ENCODE measurements at places on chromosomes 12 and 14.

- no peak for DNase-seq
Measured at GRCh38 chr12:53077030-53077429, 2.2 kb downstream of the SPRYD3 start.

DNA sequence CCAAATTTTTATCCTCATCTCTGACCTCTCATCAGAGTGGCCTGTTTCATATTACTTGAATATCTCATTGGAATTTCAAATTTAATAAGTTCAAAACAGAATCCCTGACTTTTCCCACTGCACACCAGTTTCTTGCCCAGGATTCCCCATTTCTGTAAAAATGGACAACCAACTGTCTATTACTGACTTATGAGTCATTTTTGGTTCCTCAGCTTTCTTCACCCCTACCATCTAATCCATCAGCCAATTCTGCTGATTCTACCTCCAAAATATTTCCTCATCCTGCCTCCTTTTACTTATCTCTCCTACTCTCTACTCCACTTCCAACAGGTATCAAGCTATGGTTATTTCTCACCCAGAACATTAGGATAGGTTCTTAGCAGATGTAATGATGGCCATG lies 44.2 kb downstream of the TMX1 start:
- DNase-seq = no peak

DNA sequence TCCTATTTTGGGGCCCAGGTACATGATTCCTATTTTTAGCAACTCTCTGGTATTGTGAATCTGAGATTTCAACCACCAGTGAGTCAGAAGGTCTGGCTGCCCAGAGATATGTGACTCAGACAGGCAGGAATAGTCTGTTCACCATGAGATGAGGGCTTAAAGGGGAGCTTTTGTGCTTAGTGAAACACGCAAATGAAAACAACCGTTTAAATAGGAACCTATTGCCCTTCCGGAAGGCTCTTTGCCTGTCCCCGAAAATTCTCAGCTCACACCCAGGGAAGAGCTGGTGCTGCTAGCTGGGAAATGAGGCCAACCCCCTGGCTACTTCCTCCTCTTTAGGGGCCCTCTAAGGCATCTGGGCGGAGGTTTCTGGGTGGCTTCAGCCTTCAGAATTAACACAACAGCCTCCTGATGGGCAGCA lies 283.6 kb downstream of the CACNA1C start:
- no peak for DNase-seq

GRCh38 chr12:26918321-26919215 lies 19.2 kb downstream of the INTS13 start:
- DNase-seq = no peak

DNA sequence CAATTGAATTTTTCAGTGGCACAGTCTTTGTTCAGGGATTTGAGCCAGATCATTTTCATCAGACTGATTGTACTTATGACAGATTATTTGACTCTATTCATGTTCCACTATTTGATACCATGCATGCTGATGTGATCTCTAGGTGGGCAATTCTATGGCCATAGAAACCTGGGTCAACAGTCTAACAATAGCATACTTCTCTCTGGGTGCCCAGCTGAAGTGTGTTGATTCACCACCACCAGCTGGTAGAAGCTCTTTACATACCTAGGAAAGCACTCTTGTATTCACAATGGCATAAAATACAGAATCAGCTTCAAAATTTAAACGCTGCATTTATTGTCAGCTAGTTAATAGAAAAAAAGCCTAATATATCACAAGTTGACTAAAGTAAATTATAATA lies 90.2 kb upstream of the TMTC2 start:
- DNase-seq = no peak

- DNase-seq = no peak
Measured at GRCh38 chr12:124174451-124175348, 120.2 kb upstream of the RFLNA start.

DNA sequence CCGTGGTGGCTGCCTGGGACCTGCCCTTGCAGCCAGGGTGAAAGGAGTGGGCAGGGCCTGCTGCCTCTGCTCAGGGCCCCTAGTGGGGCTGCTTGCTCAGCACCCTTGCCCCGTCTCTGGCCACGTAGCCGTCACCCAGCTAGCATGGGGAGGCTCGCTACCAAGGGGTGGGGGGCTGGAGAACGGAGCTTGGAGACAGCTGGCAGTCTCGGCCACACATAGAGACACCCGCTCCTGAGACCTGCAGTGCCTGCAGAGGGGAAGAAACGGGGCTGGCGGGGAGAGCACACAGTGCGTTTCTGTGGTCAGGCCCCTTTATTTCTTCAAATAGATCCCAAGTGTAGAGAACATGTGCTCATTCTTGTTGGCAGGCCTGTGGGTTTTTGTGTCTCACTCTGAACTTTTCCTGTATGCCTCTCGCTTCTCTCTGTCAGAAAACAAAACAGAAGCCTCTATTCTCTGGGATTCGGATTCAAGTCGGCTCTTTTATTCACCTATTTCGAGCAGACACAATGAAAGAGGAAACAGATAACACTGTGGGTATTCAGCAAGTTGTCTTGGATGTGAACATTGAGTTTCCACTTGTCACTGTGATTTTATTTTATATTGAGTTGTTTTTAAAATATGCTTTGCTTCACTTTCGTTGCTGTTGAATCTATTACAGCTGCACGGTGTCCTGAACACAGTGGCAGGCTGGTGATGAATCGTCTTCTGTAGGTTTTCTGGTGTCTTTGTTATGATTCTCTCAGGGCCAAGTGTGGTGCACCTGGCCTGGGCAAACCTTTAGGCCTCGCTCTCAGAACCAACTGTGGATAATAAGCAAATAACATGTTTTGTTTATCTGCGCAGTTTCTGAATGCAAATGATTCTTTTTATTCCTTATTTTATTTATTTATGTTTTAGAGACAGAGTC lies 26.5 kb downstream of the PACS2 start:
- DNase-seq = no peak

- DNase-seq = no peak
Measured at GRCh38 chr12:131732996-131733615, 22.2 kb downstream of the SFSWAP start.

GRCh38 chr12:27193106-27193505 lies 51.0 kb upstream of the STK38L start:
- no peak for DNase-seq

DNA sequence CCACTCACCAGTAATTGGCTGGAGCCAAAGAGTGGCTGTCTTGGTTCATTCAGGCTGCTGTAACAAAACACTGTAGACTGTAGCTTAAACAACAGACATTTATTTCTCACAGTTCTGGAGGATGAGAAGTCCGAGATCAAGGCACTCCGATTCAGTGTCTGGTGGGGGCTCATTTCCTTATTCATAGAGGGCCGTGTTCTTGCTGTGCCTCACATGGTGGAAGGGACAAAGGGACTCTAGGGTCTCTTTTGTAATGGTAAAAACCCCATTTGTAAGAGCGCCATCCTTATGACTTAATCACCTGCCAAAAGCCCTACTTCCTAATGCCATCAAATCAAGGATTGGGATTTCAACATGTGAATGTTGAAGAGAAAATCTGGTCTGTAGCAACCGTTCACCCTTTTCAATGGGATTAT lies 34.7 kb upstream of the CDKN3 start:
- no peak for DNase-seq

DNA sequence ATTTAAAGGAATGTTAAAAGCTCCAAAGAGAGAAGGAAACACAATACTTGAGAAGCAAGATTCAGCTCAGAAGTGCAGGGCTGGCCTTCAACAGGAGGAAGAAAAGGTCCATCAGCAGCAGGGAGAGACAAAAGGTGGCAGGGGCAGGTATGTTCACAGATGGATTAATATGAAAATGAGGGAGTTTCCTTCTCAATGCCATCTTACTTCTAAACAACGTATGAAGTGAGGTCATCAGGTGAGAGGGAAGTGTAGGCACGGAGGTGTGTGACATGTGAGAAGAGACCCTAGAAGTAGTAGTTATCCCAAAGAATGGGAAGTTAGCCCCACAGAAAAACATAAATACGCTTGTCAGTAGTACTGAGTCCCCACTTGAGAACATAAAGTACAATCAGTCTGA lies 122.5 kb downstream of the CCER1 start:
- DNase-seq = no peak

- no peak for DNase-seq
Measured at GRCh38 chr12:20220339-20220738, 148.0 kb upstream of the PDE3A start.

- no peak for DNase-seq
Measured at GRCh38 chr14:100363053-100363452, 39.9 kb downstream of the SLC25A47 start.

GRCh38 chr12:21456291-21456780 lies 18.9 kb downstream of the PYROXD1 start:
- peak; percentile 17 for DNase-seq

DNA sequence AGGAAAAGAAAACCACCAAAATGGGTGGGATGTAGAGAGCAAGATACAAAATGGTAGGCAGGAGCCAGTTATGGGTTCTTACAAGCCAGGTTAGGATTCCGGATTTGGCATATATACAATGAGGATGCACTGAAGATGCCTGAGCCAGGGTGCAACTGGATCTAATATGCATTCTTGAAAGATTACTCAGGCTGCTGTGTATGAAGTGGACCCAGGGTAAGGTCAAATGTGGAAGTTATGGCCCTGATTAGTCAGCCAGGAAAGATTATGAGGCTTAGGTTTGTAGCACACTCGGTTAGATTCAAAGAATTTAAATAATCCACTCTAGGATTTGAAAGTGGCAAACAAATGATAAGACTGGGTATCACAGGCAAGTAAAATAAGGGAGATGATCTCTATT lies 1750.7 kb upstream of the FLRT2 start:
- no peak for DNase-seq

- no peak for DNase-seq
Measured at GRCh38 chr12:2960390-2960956, 1.3 kb downstream of the TEAD4 start.

- DNase-seq = no peak
Measured at GRCh38 chr14:59926534-59926933, 6.6 kb downstream of the LRRC9 start.

GRCh38 chr14:37901978-37902377 lies 305.7 kb upstream of the SSTR1 start:
- no peak for DNase-seq

- DNase-seq = no peak
Measured at GRCh38 chr12:5685935-5686334, 254.0 kb downstream of the NTF3 start.

DNA sequence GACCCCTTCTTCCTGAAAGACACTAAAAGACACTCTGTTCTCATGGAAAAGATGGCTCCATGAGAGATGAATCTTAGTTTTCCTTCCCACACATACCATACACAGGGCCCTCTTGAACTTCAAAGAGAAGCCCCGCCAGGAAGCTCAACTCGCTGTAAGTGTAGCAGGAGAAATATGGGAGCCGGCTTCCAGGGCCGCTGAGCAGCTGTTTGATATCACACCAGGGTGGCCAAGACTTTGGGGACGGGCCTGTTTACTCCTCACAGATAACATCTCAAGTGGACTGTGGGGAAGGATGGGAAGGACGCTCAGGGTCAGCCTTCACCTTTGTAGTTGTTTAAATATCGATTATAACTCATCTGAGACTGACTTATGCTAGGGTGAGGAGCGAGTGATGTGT lies 235.5 kb upstream of the TBX3 start:
- DNase-seq = no peak

GRCh38 chr14:67526676-67527459 lies 6.2 kb upstream of the PLEKHH1 start:
- peak; percentile 27 for DNase-seq

DNA sequence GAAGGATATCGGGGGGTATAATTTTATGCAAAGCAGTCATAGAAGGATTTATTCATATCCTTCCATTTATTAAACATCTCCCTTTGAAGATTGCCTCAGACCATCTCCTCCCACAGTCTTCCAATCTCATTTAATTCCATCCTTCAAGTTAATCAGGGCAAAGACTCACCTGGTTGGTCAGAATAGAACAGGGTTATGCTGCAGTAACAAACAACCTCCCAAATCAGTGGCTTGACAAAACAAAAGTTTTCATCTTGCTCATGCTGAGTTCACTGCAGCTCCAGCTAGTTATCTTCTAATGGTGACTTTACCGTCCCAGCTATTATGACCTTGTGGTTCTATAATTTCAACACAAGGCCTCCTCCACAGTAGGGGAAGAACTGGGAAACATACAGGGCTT lies 48.8 kb upstream of the MTERF2 start:
- DNase-seq = no peak

GRCh38 chr14:22650960-22651521 lies 6.9 kb upstream of the OR6J1 start:
- DNase-seq = no peak

GRCh38 chr14:54048311-54048710 lies 91.7 kb upstream of the BMP4 start:
- no peak for DNase-seq

DNA sequence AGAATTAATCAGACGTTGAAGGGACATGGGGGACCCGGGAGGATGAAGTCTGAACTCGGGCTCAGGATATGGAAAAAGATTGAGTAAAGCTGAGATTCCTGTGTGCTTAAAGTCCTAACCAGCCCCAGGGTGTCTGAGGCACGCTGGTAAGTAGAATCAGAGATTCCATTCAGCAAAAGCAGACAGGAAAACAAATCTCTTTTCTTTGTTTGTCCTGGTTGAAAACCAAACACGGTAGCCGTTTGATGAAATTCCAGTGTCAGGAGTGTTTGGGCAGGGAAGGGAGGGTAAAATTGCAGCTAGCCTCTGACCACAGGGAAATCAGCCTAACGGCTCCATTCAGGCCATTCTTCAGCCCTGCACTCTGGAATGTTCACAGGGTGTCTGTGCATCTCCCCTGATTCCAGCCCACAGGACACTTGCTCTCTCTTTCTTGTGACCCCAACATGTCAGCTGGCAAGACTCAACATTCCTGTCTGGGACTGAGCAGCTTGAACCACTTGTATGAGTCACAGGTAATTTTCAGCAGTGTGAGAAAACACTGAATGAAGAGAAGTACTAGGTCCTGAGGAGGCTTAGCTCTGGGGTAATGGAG lies 31.0 kb downstream of the NINJ2 start:
- DNase-seq = no peak

DNA sequence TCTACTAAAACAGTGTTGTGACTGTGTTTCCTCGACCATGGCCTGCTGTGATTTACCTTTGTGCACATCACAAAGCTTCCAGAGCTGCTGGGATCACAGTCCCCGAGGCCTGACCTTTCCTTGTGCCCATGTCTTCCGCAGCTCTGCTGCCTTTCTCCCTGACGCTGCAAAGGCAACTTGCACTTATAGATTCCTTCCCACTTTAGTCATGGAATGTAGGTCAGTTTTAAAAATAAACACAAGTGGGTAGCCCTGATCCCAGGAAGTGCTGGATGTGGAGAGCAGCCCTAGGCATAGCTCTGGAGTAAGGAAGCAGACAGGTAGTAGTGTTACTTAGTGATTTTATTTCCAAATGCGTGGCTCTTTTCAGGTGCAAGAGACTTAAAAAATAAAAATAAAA lies 825.7 kb downstream of the AACS start:
- DNase-seq = no peak

GRCh38 chr14:79254069-79254775 lies 957.1 kb downstream of the DIO2 start:
- DNase-seq = no peak

GRCh38 chr14:92258934-92259333 lies 64.0 kb upstream of the SLC24A4 start:
- DNase-seq = no peak

DNA sequence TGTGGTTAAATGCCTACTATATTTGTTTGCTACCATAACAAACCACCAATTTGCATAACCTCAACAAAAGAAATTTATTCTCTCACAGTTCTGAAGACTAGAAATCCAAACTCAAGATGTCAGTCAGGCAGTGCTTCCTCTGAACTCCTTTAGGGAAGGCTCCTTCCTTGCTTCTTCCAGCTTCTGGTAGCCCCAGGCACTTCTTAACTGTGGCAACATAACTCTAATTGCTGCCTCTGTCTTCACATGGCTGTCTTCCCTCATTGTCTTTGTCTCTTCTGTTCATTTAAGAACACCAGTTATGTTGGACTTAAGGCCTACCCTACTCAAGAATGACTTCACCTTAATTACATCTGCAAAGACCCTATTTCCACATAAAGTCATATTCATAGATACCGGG lies 206.9 kb downstream of the SYT1 start:
- no peak for DNase-seq
